ENCODE measurements at places on chromosomes 1 and 21. TPM values are rescaled to one million over a fixed set of nuclear protein-coding genes. Genes with fewer than 3 reads are reported as not detected.

- no peaks in the 10 kb centered on the region for H3K36me3 ChIP-seq
- H3K4me1 ChIP-seq: no peaks in the 10 kb centered on the region
- H3K4me3 ChIP-seq: no peak within 1 kb of the TSS
- no peak within 1 kb of the TSS for H3K27ac ChIP-seq
- DNase-seq: peak; percentile 10
Observed at GRCh38 chr1:110605901-110606656, at the start of gene KCNA2. Gene KCNA2 (minus strand): TSS chr1:110606358. CDS start chr1:110604782, 1,576 bp downstream.

Gene MIER1
- 38.5 TPM for total RNA-seq

- peaks cover 3% of the 10 kb centered on the region for H3K36me3 ChIP-seq
- no peak overlapping the region for H3K27ac ChIP-seq
- H3K4me3 ChIP-seq: no peak overlapping the region
Observed at GRCh38 chr21:15741510-15741909, 11.7 kb downstream of the USP25 start.

Gene FCAMR
- total RNA-seq: not detected

DNA sequence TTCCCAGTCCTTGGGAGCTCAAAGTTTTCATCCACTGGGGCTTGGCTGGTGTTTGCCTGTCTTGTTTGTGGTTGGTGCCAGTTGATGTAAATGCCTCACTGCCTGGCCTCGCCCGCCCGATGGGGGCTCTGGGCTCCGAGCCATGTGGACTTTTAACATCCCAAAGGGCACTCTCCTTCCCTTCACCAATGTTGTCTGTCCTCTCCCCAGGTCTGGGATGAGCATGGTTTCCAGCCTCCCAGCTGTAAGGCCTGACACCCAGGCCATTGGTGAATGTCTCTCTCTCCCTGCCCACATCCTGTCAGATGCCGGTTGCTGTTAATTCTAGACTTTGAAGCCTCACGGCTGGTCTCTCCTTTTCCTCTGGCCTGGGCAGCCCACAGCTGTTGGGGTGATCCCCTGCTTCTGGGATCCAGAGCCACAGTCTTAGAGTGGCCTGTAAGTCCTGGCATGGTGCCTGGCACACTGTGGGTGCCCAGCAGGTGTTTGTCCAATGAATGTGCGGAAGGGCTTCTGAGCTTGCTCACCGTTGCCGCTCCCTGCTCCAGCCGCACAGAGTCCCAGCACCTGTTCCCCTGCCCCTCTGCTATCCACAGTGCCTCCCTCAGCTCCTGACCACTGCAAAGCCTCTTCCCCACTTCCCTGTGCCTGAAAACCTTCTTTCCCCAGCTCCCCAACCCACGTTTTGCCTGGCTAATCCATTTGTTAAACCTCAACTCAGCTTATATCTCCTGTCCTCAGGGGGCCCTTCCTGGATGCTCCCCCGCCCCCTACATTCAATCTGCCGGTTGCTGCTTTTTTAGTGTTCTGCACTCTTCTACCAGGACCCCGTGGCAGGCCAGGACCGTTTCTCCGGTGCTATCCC, 3.3 kb upstream of the C1orf174 start:
- H3K4me1 ChIP-seq: peaks cover 11% of the 10 kb centered on the region
- H3K4me3 ChIP-seq: no peak overlapping the region
- no peaks in the 10 kb centered on the region for H3K27me3 ChIP-seq
- DNase-seq: no peak
- H3K36me3 ChIP-seq: no peaks in the 10 kb centered on the region
- no peak overlapping the region for H3K27ac ChIP-seq

Gene PPIAL4G
- total RNA-seq: not detected

GRCh38 chr1:168085401-168085872, 51.3 kb downstream of the GPR161 start:
- no peak overlapping the region for H3K27ac ChIP-seq
- H3K36me3 ChIP-seq: peaks cover 12% of the 10 kb centered on the region
- no peak for DNase-seq
- no peak overlapping the region for H3K4me3 ChIP-seq

Gene OR2M3
- not detected for total RNA-seq

Gene SPRR2G
- not detected for total RNA-seq

DNA sequence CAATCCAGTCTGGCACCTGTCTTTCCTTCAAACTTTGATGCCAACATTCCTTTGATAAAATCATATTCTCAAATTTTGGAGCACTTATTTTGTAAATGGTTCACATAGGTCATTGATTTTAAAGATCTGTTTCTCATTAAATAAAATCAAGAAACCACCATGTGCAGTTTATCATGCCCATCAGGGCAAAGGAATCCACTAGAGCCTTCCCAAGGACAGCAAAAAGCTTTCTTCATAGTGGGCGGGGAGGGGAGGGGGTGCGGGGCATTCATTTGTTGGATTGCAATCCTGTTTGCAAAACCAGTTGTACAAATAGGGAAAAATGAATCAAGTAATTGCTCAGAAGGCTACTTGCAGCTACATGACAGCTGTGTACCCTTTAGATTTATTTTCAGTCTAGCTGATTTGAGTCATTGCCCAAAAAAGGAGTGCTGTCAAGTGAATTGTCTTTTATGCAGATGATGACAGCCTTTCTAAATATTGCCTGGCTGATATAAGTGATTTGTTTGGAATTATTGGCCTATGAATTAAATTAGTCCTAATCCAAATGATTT, 23.0 kb downstream of the LRRC8B start:
- DNase-seq: peak; percentile 73
- peaks cover 47% of the 10 kb centered on the region for H3K4me1 ChIP-seq

DNA sequence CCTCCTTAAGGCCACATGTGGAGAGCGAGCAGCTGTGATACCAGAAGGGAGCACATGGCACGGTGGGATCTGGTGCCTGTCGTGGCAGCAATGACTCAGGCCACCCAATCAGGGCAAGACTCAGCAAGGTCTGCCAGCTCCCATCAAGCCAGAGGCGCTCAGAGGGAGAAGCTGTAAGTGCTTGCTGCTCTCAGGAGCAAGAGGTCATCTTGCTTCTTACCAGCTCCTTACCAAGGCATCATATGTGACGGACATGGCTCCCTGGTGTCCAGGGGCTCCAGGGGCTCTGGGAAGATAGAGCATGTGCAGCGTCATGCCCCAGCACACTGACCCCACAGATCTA, 72.9 kb downstream of the ITPKB start:
- no peak overlapping the region for H3K27ac ChIP-seq
- no peaks in the 10 kb centered on the region for H3K36me3 ChIP-seq
- peaks cover 41% of the 10 kb centered on the region for H3K4me1 ChIP-seq
- no peak for DNase-seq

DNA sequence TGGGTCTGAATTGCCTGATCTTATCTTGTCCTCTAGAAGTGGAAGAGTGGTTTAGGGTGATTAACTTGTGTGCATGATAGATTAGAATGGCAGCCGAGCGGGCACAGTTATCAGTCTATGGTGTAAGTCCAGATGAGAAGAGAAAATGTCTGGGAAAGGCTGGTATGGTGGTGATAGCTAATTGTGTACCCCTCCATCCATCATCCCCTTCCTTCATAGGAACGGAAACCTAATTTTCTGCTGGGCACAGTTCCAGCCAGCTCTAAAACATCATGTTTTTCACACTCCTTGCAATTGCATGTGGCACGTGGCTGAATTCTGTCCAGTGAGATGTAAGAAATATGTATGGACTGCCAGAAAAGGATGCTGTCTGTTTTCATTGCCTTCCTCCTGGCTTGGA, 40.9 kb upstream of the ZP4 start:
- H3K4me1 ChIP-seq: no peaks in the 10 kb centered on the region
- no peaks in the 10 kb centered on the region for H3K36me3 ChIP-seq
- H3K4me3 ChIP-seq: no peak overlapping the region
- no peak overlapping the region for H3K27ac ChIP-seq
- DNase-seq: no peak
- no peaks in the 10 kb centered on the region for H3K27me3 ChIP-seq

DNA sequence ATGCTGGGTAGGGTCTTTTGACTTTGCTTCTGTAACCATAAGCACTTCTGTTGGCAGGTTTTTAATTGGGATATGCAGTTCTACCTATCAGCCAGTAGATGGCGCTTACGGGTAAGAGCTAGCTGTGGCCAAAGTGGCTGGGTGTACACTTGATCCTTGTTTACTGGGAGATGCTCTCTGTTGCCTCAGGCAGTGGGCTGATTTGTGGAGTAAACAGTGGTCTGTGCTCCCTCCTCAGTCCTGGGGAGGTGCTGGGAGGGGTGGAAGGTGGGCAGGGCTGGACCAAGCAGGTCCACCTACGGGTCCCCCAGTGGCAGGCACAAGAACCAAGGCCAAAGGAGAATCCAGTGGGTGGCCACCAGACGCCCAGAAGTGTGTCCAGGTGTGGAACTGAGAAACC, 43.4 kb downstream of the RALGPS2 start:
- H3K36me3 ChIP-seq: no peaks in the 10 kb centered on the region
- no peak for DNase-seq
- H3K27ac ChIP-seq: no peak overlapping the region

- no peak overlapping the region for H3K4me3 ChIP-seq
- H3K27ac ChIP-seq: no peak overlapping the region
- no peak for DNase-seq
- no peaks in the 10 kb centered on the region for H3K27me3 ChIP-seq
- no peaks in the 10 kb centered on the region for H3K36me3 ChIP-seq
Observed at GRCh38 chr1:206850401-206850800, 15.0 kb upstream of the IL20 start.

GRCh38 chr1:202804126-202804525, 4.1 kb downstream of the KDM5B start:
- H3K27me3 ChIP-seq: no peaks in the 10 kb centered on the region
- peaks cover 5% of the 10 kb centered on the region for H3K4me1 ChIP-seq
- H3K4me3 ChIP-seq: no peak overlapping the region

Gene TNNT2
- total RNA-seq: not detected

Gene NUCKS1
- total RNA-seq: 282 TPM

Gene CTSE
- total RNA-seq: not detected

Gene FLG2
- not detected for total RNA-seq

Gene CLCA2
- 0.11 TPM for total RNA-seq

- H3K27ac ChIP-seq: no peak overlapping the region
- no peaks in the 10 kb centered on the region for H3K4me1 ChIP-seq
- H3K36me3 ChIP-seq: no peaks in the 10 kb centered on the region
- no peaks in the 10 kb centered on the region for H3K27me3 ChIP-seq
Observed at GRCh38 chr1:230548357-230548756, 93.9 kb upstream of the COG2 start.

Gene FLG
- not detected for total RNA-seq

DNA sequence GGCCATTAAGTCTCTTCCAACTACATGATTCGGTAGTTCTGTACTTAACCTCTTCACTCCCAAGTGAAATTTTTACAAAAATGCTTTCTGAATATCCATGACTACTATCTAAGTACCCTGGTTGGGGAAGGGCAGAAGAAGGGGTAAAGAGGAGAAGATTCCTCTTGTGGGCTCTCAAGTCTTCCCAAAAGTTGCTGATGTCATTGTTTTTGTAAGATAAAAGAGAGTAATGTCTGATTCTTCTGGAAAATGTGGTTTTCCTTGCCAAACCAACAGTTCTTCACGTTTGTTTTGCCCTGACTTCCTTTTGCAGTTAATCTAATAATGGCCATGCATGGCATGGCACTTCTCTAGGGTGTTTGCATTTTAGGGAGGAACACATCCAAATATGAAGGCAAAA, 34.7 kb upstream of the AK4 start:
- H3K4me3 ChIP-seq: no peak overlapping the region
- H3K27ac ChIP-seq: no peak overlapping the region
- no peak for DNase-seq
- H3K4me1 ChIP-seq: peaks cover 4% of the 10 kb centered on the region
- H3K36me3 ChIP-seq: no peaks in the 10 kb centered on the region

Gene KIF14
- total RNA-seq: 12.6 TPM

- peaks cover 3% of the 10 kb centered on the region for H3K36me3 ChIP-seq
- peaks cover 29% of the 10 kb centered on the region for H3K4me1 ChIP-seq
- no peak overlapping the region for H3K4me3 ChIP-seq
- no peaks in the 10 kb centered on the region for H3K27me3 ChIP-seq
- peak overlapping the region; percentile 92 for H3K27ac ChIP-seq
Observed at GRCh38 chr1:156095906-156096508, 13.7 kb upstream of the MEX3A start.

- H3K4me1 ChIP-seq: no peaks in the 10 kb centered on the region
- H3K27me3 ChIP-seq: no peaks in the 10 kb centered on the region
- no peak overlapping the region for H3K27ac ChIP-seq
- no peaks in the 10 kb centered on the region for H3K36me3 ChIP-seq
- DNase-seq: no peak
Observed at GRCh38 chr1:30041741-30042437, 681.5 kb downstream of the MATN1 start.

- no peaks in the 10 kb centered on the region for H3K27me3 ChIP-seq
- no peak for DNase-seq
- no peak overlapping the region for H3K4me3 ChIP-seq
- H3K4me1 ChIP-seq: no peaks in the 10 kb centered on the region
- H3K36me3 ChIP-seq: peaks cover 2% of the 10 kb centered on the region
Observed at GRCh38 chr1:9882296-9882944, 27.6 kb downstream of the CTNNBIP1 start.

Gene ZBTB8A
- 9.6 TPM for total RNA-seq

- H3K36me3 ChIP-seq: peaks cover 12% of the 10 kb centered on the region
- no peak for DNase-seq
- H3K27me3 ChIP-seq: no peaks in the 10 kb centered on the region
- no peaks in the 10 kb centered on the region for H3K4me1 ChIP-seq
- H3K27ac ChIP-seq: no peak overlapping the region
Observed at GRCh38 chr1:31364561-31365250, 8.2 kb downstream of the FABP3 start.

- H3K4me3 ChIP-seq: no peak overlapping the region
- no peaks in the 10 kb centered on the region for H3K4me1 ChIP-seq
- no peaks in the 10 kb centered on the region for H3K27me3 ChIP-seq
Observed at GRCh38 chr1:52976183-52977035, 49.3 kb downstream of the SCP2 start.

Gene LRRN2
- not detected for total RNA-seq

Gene ZMYM4
- total RNA-seq: 61.2 TPM

DNA sequence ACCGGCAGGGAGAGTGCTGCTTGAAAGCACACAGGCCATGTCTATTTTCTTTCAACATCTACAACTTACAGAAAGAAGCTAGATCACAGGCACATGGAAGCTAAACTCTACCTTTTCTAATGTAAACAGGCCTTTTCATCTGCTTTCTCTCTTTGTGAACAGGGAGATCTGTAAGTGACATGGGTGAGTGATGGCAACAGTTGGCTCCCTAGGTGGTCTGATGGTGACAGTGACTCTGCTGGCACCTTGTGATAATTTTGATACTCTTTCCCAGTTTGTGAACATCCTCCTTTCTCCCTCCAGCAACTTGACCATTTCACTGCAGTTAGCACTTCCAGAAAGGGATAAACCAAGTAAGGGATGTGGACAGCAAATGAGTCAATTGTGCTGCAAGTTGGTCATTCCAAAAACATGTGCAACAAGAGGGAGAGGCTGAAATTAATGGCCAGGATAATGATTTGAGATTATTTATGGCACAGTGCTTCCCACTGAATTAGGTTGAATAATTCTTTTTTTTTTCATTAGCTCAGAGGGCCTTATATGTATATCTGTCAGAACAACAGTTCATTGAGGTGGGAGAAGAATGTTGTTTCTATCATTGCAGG, 89.5 kb downstream of the XCL2 start:
- no peak for DNase-seq
- no peaks in the 10 kb centered on the region for H3K27me3 ChIP-seq
- H3K27ac ChIP-seq: no peak overlapping the region
- no peaks in the 10 kb centered on the region for H3K4me1 ChIP-seq
- no peaks in the 10 kb centered on the region for H3K36me3 ChIP-seq

GRCh38 chr1:164768619-164769018, 209.6 kb downstream of the PBX1 start:
- no peaks in the 10 kb centered on the region for H3K36me3 ChIP-seq
- H3K27ac ChIP-seq: no peak overlapping the region
- H3K4me3 ChIP-seq: no peak overlapping the region

All from endothelial cell of umbilical vein (primary cell).